Activated T-helper 1 cell treated with Interleukin-2 at 50 U/mL for 16 hours (primary cell): ENCODE measurements at places on chromosomes 2 and 18.

DNA sequence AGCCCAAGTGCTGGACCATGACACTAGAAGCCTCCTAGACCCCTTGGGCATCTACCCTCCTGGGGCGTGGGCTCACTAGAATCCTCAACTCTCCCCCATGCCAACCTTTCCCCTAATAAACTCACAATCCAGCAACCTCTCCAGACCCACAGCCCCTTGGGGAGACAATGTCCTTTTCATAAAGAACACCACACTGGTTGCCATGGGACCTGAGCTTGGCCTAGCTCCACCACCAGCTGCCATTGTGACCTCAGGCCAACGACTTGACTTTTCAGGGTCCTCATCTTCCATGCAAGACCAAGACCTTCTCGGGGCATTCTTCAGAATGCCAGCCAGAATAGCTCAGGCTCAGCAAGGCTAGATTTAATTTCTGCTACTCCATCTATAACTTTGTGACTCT lies 128.1 kb upstream of the NPAS2 start:
- no peak for DNase-seq

GRCh38 chr2:142190805-142191204 lies 60.0 kb upstream of the LRP1B start:
- DNase-seq: no peak

DNA sequence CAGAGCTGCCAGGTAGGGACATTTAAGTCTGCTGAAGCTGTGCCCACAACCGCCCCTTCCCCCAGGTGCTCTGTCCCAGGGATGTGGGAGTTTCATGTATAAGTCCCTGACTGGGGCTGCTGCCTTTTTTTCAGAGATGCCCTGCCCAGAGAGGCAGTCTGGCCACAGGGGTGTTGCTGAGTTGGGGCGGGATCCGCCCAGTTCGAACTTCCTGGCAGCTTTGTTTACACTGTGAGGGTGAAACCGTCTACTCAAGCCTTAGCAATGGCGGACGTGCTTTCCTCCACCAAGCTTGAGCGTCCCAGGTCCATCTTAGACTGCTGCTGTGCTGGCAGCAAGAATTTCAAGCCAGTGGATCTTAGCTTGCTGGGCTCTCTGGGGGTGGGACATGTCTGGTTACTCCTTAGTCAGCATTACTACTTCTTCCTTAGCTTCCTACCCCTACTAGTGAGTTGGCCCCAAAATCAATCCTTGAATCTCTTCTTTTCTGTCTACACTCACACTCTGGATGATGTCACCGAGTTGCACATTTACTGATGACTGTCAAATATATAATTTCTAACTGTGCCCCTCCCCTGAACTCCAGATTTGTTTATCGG lies 31.8 kb upstream of the FSHR start:
- no peak for DNase-seq

DNA sequence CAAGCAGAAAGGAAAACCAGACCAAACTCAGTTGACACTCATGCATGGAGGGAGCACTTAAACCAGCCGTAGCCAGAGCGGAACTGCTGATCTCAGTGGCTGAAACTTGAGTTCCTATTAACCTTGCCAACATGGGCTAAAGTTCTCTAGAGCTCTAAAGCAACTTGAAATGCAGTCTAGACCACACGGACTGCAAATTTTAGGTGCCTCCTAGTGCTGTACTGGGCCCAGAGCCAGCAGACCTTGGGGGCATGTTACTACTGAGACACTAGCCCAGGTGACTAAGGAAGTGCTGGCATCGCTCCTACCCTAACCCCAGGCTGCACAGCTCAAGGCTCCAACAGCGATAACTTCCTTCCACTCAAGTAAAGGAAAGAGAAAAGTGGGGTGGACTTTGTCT lies 236.5 kb downstream of the AKAIN1 start:
- no peak for DNase-seq

- peak; percentile 15 for DNase-seq
Observed at GRCh38 chr2:157627594-157628476, 829 bp downstream of the ACVR1C start.

GRCh38 chr2:207748993-207749392 lies 20.7 kb downstream of the FZD5 start:
- no peak for DNase-seq

DNA sequence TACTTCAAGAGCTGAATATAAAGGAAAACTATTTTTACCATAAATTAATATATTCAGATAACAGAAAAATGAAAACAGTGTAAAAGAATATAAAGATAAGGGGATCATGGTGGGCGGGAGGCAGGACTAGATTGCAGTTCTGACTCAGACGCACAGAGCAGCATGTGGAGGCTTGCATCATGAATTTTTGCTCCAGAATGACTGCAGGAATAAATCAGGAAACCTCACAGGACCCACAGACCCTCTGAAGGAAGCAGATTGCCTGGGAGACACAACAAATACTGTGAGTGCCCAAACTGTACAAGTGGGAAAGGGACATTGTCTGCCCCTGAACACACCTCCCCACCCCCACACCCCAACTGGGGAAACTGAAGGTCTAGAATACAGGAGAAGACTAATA lies 19.2 kb upstream of the SIGLEC15 start:
- no peak for DNase-seq

GRCh38 chr2:118848381-118849225 lies 1.2 kb upstream of the EN1 start:
- no peak for DNase-seq

DNA sequence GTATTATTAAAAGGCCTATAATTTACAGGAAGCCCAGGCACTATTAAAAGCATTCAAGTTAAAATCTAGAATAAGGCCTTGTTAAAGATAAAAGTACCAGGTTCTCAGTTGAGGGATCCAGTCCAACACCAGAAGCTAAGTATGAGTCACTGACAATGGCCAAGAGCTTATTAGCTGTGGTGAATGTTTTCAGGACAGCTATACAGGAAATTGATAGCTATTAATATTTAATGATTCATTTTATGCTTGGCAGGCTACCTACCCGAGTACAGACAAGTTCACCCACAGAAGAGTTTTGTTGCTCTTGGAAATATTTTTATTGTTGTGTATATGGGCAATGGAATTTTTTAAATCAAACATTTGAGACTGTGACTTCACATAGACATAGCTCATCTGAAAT lies 729.6 kb upstream of the ZNF804A start:
- no peak for DNase-seq

GRCh38 chr18:48544661-48545415 lies 6.0 kb downstream of the CTIF start:
- DNase-seq: no peak

- no peak for DNase-seq
Observed at GRCh38 chr2:225668606-225669266, 269.2 kb downstream of the NYAP2 start.

DNA sequence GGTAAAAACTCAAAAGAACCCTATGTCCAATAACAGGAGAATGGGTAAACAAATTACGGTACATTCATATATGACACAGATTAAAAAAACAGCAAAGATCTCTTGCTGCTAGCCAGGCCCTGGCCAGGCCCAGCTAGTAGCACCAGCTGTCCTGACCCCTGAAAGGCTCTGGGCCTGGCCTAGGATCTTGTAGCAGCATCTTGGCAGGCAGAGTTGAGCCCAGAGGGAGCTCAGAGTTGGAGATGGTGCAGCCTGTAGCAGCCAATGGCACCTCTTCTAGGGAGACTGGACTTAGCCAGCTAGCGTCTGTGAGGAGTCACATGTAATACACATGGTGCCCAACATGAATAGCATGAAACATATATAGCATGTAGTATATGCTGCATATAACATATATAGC lies 69.1 kb downstream of the HS6ST1 start:
- DNase-seq: no peak

GRCh38 chr2:238921681-238922319 lies 73.9 kb downstream of the TWIST2 start:
- DNase-seq: no peak

GRCh38 chr2:185782223-185782769 lies 43.7 kb downstream of the FSIP2 start:
- DNase-seq: no peak

- no peak for DNase-seq
Observed at GRCh38 chr2:151619337-151619989, 114.8 kb downstream of the NEB start.

- no peak for DNase-seq
Observed at GRCh38 chr18:67553437-67553836, 36.9 kb upstream of the DSEL start.

- no peak for DNase-seq
Observed at GRCh38 chr2:46311651-46312223, 14.5 kb downstream of the EPAS1 start.

DNA sequence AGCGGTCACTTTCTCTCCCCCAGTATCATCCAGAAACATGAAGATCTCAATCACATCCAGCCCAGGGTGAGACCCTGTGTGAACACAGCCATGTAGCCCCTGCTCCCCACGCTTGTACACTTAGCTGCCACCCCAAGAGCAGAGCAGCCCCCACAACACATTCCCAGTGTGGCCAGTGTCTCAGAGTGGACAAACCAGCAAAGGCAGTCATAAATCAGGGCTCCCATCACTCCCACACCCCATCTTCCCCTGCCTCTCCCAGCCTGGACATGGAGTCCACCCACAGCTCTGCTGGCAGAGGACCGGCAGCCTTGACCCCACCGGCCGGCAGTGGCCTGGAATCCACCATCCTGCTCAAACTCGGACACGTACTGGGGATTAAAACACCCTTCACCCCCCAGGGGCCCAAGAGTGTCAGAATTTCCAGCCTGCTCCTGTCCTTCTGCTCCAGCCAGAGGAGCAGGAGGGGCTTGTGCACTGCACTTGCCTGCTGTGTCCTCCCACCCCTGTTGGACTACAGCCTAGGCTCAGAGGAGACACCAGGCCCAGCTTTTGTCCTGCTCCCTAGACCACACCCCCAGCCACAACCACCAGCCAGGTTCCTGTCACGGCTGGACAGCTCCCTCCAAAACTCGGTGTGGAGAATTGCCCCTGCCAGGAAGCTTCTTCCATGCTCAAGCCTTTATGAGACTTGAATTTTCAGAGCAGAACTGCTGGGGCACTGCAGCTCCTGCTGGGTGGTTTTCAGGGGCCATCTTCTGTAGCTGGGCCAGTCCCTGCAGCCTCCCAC lies 206.1 kb downstream of the SMAD2 start:
- no peak for DNase-seq

DNA sequence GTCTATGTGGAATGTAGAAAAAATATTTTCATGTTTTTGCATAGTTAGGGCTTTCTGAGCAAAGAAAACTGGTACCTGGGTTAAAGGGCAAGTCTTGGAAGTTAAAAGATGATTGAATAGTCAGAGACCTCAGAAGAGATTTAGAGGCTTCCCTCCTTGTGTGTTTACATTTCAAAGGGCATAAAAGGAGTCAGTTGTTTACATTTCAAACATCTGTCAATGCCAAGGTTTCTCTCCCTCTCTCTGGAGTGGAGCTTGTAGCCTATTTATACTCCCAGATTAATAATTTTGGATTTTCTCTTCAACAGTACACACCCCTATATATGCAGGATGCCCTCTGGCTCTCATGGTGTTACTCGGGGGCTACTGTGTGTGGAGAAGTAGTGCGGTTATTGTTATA lies 8.6 kb downstream of the M1AP start:
- DNase-seq: no peak

GRCh38 chr2:176106581-176107539 lies at the start of gene HOXD11:
HOXD11 (plus strand) TSS chr2:176107280; CDS start chr2:176107356, 76 bp downstream.
- DNase-seq: no peak

- no peak for DNase-seq
Observed at GRCh38 chr2:3958969-3959368, 255.6 kb downstream of the DCDC2C start.

DNA sequence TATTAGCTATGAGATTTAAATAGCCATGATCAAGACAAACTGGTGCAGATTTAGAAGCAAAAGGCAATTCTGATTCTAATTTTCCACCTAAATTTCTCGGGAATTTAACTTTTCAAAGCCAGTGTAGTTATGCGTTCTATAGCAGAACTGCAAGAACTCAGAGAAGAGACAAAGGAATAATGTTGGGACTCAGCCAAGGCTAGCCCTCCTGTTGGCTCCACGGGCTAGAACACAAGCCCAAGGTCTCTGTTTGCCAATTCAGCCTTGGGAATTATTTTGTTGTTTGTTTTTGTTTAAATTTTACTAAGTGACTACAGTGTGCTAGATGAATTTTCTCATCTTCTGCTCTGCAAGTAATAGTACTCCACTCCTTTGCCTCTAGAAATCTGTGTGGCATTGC lies 121.2 kb downstream of the CACNB4 start:
- DNase-seq: no peak

- no peak for DNase-seq
Observed at GRCh38 chr2:79452651-79453050, 60.2 kb upstream of the CTNNA2 start.

DNA sequence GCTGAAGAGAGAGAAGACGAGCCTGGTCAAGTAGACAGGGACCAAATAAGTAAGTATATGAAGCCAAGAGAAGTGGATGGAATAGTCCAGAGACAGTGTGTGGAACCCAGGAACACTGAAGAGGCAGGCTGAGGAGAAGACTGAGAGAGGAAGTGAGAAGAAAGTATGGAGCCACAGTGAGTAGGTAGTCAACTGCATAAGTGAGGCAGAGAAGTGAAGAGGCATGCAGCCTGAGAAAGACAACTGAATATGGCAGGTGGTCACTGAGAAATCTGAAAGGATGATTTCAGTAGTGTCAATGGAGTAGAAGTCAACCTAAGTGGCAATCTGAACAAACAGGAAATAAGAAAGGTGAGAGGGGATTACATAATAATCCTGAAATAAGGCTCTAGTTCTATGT lies 55.4 kb downstream of the CWC22 start:
- no peak for DNase-seq

DNA sequence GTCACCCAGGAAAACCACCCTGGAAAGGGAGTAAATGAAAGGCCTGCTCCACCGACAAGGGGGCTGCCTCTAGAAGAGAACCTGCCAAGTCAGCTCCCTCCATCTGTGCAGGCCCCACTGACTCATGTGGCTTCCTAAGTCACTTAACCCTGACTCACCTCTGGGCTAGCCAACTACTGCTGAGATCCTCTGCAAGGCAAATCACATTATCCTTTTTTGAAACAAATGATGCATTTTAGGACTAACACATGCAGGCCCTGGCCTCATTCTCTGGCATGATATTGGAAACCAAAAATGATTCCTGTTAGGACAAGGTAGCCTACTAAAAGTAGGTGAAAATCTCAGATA lies 474.6 kb downstream of the EPHA4 start:
- no peak for DNase-seq

DNA sequence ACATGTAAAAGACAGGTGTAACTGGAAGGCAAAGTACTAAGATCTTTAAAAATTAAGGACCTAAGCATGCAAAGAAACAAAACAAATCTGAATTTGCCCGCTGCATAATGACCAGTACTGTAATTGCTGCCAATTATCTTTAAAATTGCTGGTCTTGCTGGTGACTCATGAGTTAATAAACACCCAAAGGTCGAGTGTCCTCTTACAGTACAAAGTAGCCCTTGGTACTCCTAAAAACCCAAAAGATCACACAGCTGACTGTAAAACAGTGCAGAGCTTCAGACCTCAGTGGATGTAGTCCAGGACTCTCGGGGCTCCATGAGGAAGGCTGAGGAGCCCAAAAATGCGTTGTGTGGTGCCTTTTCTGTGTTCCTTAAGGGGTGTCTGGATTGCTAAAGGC lies 308.7 kb downstream of the CNTNAP5 start:
- DNase-seq: no peak

- no peak for DNase-seq
Observed at GRCh38 chr2:45809205-45809604, 157.7 kb downstream of the PRKCE start.
